ENCODE measurements at places on chromosomes 1 and 21.

GRCh38 chr1:193438312-193438711 is 251.9 kb upstream of the B3GALT2 start:
- no peak for DNase-seq

GRCh38 chr1:71587961-71588360 is 507.1 kb upstream of the ZRANB2 start:
- no peak for DNase-seq

GRCh38 chr1:119790451-119791198 is 20.6 kb downstream of the REG4 start:
- no peak for DNase-seq

DNA sequence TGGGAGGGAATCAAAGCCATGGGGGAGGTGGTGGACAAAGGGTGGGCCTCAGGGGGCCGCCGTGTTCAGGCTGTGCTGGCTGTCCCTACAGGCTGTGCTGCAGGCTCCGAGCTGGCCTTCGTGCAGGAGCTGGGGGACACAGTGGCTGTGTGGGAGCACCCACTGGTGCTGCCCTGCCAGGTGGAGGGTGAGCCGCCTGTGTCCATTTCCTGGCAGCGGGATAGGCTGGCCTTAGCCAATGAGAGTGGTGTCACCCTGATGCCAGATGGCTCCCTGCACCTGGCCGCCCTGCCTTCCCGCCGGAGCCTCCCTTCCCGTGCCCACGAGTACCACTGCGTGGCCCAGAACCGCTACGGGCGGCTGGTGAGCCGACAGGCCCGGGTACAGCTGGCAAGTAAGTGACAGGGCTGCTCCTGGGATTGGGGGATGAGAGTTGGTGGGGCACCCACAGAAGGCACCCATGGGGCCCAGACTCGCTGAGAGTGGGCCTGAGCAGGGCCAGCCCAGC is 20.2 kb downstream of the SLC27A3 start:
- DNase-seq: no peak

GRCh38 chr1:109822749-109823542 is 59.2 kb upstream of the EPS8L3 start:
- no peak for DNase-seq

DNA sequence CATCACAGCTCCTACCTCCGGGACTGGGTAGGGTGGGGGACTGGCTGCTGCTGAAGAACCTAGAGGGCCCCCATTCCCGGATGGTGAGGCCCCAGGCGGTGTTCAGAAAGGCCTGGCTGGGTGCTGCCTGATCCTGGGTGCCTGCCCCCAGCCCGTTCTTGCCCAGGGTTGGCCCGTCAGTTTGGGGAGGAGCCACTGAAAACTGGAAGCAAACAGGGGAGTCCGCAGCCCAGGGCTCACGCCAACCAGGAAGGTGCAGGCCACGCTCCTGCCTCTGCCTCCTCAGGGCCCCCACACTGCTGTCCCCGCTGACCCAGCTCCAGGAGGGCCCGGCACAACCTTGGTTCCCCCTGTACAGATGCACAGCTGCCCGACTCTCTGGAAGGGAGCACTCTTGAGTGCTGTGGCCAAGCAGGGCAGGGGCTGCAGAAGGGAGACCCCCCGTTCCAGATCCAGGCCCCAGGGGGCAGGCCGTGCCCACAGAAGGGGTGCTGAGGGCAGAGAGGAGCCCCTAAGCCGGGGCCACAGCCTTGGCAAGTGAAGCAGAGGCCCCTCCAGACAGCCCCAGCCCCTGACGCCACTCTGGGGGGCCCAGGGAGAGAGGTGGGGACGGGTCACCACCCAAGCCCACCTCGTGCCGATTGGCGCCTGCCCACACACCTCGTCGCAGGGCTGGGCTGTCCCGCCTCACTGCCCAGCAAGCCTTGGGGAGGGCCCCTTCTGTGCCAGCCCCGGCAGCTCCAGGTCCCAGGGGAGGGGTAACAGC is 5.5 kb downstream of the C1QTNF12 start:
- DNase-seq: no peak

GRCh38 chr1:158471920-158472319 is at the start of gene OR10R2:
Gene OR10R2 (plus strand): TSS chr1:158472220. CDS start chr1:158472326, 106 bp downstream.
- DNase-seq: no peak

DNA sequence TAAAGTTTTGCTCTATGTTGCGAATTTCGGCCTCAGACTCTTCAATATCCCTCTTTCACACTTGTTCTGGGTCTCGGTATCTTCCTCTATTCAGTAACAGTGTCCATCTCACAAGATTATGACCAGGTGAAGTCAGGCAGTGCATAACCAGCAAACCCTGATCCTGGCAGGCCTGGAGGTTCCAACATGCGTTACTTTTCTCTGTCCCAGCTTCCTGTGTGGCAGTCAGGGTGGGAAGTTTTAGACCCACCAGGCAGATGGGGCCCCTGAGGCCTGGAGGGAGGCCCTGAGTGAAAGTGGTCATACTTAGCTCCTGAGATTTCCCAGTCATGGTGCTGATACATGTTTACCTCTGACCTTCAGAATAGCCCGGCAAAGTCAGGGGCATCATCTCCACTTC is 5.1 kb downstream of the TMEM61 start:
- DNase-seq: no peak
